ENCODE measurements at places on chromosomes 7 and 10.

- DNase-seq = no peak
Observed at GRCh38 chr10:91471602-91472001, 61.5 kb downstream of the HECTD2 start.

GRCh38 chr7:67045496-67045995 lies 48.9 kb downstream of the TYW1 start:
- DNase-seq = no peak

DNA sequence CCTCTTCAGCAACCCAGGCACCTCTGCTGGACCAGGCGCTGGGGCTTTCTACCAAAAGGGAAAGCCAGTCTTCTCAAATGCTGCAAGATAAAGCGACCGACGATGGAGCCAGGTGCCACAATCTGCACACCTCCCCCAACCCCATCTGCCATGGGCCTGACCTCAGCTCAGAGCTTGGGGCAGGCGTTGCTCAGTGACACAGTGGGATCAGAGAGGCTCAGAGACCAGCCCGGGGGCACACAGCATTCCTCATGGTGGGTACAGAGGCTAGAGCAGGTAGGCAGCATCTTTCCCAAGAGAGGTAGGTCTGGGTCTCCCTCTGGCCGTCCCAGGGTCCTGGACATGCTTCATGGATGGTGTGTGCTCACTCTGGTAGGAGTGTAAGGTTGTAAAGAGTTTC lies 56.3 kb downstream of the ZMIZ1 start:
- DNase-seq = no peak

GRCh38 chr10:105506262-105506661 lies 865.2 kb downstream of the SORCS3 start:
- DNase-seq = no peak

GRCh38 chr10:109851616-109852474 lies 71.5 kb downstream of the XPNPEP1 start:
- DNase-seq = no peak
